ENCODE measurements at places on chromosomes 2 and 18.
A peak's percentile ranks its signal among the peaks of the same experiment; 100 is the strongest.

DNA sequence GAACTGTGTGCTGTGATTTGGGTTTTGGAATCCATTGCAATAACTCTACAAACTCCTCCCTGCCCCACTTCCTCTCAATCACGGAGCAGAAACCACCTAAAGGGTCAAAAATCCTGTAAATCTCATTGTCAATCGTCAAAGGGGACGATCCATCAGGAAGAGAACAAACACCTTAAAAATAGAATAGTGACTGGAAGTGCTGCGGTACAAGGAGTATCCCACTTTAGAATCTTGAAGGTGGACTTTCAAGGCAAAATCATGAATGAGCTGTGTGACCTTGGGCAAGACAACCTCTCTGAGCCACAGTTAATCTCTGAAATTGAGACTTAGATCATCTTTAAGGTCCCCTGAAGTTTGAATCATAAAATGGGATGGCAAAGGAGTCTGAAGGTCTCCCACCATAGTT lies 5.9 kb downstream of the PMAIP1 start:
- no peak for DNase-seq

DNA sequence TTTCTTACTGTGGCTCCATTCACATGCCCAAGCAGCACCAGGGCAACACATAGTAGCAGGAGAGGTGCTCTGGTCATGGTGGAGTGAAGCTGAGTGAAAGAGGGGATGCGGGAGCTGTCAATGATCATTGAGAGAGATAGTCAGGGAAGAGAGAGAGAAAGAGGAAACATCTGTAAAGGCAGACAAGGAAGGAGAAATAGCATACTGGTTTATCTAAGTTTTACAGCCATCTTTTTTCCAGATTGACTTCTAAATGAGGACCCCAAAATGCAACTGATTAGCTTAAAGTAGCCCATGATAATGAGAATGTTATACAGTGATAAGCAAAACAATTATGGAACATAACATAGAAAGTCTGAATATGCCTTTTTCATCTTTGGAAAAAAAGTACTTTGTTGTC lies at the start of gene C2orf66:
TSS of gene C2orf66 (minus strand) at position 96 of the 400 bp plus-strand sequence. CDS start at position 77, 19 bp downstream.
- no peak for DNase-seq

GRCh38 chr18:75161256-75162028 lies 47.5 kb downstream of the PTGR3 start:
- no peak for DNase-seq

GRCh38 chr2:181573140-181573736 lies 83.7 kb downstream of the CERKL start:
- peak; percentile 49 for DNase-seq

- no peak for DNase-seq
These were observed 194.5 kb downstream of the LOXHD1 start for GRCh38 chr18:46462523-46462922.

- no peak for DNase-seq
These were observed 6.8 kb upstream of the CRYBA2 start for GRCh38 chr2:218999881-219000568.
